KG1 (cell line): ENCODE measurements at places on chromosomes 3 and 15.

DNA sequence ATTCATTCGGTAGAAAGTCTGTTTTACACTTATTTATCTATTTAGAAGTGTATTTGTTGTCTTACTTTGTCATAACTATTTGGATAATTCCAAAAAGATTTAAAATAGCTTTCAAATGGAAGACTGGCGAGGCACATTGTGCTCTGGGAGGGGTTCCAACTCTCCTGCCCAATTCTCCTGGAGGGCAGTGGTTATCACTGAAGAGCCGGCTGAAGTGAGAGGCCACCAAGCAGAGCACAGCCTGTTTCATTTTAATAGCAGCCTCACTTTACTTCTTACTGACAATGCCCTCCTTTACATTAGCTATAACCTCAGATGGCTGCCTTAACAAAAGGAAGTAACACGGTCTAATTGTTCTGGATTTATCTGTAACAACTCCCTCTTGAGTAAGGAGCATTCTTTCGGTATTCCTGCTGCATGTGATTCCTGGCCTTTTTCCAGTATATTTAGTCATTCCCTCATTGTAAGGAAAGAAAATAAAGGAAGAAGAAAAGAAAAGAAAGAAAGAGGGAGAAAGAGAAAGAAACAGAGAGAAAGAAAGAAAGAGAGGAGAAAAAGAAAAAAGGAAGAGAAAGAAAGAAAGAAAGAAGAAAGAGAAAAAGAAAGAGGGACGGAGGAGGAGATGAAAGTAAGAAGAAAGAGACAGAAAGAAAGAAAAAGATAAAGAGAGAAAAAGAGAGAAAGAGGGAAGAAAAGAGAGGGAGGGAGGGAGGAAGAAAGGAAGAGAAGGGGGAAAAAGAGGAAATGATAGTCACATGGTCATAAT is 339.8 kb upstream of the WNT5A start:
- no peak for DNase-seq

DNA sequence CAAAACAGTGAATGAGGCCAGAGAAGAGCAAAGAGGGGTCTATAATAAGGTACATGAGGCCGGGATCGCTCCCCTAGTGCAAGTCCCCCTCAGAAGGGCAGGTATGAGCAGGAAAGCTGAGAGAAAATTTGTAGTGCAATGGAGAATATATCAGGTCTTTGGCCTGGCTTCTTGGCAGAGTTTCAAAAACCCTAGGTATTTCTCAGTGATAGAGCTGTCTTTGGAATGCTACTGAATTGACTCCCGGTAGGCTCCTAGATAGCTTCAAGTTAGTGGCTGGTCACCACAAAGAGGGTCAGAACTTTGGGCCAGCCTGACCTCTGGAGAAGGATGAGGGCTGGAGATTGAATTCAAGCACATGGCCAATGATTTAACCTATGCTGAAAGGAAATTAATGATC is 30.6 kb upstream of the OXTR start:
- DNase-seq = no peak

DNA sequence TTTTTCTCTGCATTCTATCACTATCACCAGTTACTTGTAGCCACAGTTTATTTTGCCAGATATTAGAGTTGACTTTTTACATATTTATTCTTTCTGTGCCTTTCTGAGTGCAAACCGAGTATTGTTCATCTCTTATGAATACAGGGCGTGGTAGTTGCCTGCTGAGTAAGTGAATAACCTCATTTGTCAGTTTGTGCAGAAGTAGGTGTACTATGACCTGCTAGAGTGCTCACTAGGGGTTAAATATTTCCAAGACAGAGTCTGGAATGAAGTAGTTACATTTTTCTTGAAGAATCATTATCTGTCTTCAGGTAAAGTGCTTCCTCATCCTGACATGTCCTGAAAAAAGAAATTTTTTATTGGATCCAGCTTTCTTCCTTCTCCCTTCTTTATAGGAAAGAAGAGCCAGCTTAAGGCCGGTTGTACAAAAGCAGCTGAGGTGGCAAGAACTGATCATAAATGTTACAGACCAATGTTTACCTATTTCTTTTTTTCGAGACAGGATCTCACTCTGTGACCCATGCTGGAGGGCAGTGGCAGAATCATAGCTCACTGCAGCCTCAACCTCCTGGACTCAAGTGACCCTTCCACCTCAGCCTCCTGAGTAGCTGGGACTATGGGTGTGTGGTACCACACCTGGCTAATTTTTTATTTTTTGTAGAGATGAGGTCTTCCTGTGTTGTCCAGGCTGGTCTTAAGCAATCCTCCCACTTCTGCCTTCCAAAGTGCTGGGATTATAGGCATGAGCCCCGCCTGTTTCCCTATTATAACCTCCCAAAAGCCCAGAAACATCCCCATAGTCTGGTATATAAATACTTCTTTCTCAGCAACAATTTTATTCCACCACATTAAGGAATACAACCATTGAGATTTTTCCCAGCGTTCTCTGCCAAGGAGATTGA is 182.5 kb downstream of the TPRG1 start:
- DNase-seq = no peak

DNA sequence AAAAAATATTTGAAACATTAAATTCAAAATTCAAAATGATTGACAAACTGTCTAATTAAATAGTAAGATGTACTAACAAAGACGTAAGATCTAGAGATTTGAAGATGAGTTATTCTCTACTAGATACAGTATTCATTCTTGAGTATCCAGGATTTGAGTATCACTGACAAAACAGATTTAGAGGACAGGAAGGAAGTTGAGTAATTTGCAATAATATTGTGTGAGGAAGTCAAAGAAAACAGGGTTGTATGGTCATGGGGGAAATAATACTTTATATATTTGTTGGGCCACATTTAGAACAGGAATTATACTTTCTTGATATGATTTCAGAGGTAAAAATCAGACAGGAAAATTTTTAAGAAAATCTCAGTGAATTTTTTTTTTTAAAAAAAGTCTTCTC is 393.1 kb upstream of the CDIN1 start:
- no peak for DNase-seq

GRCh38 chr15:79673416-79674123 is 223.2 kb downstream of the MTHFS start:
- DNase-seq = no peak

DNA sequence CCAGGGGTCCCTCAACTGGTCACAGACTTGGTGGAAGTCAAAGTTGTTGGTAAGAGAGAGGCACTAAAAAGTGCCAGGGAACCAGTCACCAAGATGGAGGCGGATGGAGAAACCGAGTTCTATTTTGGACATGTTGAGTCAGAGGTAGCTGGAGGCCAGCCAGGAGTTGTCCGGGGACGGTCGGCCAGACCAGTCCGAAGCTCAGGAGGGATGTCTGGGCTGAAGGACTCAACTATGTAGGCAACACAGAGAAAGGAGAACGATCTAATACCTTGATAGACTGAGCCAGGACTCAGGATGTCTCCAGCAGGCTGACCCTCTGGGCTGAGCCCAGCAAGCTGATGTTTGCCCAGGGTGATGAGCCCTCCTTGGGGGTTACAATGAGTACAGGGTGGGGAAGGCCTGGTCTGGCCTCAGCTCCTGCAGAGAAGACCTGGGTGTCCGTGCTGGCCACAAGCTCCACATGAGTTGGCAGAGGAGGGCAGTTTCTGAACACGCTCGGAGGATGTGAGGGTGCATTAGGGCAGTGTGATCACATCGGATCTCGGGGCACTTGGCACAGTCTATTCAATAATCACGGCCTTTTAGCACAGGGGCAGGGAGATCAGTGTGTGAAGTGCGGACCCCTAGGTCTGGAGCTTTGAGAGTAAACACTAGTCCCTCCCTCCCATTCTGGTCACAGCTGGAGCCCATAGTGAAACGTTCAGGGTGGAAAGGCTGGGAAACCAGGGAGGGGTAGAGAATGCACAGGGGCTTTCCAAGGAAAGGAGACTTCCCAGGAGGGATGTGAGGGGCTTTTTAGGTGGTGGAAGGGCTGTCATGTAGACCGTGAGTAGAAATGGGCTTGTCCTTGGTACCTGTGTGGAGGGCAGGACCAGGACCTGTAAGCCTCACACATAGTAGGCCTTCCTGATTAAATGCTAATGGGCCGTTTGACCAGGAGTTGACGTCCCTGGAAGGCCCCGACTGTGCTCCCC is 111.9 kb downstream of the ETFA start:
- DNase-seq = no peak

- no peak for DNase-seq
Measured at GRCh38 chr3:88150371-88150770, 612 bp downstream of the C3orf38 start.

GRCh38 chr15:39317225-39317624 is 263.7 kb upstream of the THBS1 start:
- DNase-seq = no peak

- DNase-seq = no peak
Measured at GRCh38 chr15:90871139-90871715, 2.8 kb downstream of the FURIN start.

DNA sequence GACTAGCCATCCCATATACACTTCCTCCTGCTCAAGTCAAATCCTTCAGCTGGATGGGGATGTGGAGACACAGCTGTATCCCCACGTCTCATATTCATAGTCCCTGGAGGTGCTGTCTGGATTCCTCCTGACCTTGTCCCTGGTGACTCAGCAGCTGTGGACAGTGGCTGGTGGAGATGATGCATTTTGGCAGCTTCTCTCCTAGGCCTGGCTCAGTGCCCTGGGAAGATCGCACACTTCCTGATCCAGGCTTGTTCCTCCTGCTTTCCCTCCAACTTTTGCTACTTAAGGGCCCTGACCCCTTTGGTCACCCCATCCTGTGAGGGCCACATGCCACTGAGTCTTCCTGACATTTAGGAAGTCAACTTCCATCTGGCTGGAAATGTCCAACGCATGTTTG is 44.4 kb downstream of the ADAMTSL3 start:
- DNase-seq = no peak

DNA sequence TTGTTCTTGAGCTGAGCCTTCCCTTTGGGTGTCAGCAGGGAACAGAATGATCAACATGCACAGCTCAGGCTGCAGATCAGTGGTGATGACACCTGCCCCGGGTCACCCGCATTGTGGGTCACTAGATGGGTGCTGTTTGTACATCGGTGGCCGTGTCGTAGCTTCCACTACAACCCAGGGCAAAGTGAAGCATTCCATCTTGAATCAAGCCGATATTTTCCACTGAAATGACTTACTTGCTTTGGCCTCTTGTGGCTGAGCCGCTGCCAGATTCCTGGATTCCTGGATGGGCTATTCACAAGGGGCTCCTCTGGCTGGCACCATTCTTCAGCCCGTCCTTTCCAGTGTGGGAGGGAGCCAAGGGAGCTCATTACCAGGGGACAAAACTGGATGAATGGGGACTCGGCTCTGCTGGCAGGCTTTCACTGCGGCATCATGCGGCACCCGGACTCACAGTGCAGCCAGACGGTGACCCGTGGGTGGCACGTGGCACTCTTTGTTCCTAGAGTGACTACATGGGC is 65.6 kb downstream of the SLCO3A1 start:
- DNase-seq = no peak

DNA sequence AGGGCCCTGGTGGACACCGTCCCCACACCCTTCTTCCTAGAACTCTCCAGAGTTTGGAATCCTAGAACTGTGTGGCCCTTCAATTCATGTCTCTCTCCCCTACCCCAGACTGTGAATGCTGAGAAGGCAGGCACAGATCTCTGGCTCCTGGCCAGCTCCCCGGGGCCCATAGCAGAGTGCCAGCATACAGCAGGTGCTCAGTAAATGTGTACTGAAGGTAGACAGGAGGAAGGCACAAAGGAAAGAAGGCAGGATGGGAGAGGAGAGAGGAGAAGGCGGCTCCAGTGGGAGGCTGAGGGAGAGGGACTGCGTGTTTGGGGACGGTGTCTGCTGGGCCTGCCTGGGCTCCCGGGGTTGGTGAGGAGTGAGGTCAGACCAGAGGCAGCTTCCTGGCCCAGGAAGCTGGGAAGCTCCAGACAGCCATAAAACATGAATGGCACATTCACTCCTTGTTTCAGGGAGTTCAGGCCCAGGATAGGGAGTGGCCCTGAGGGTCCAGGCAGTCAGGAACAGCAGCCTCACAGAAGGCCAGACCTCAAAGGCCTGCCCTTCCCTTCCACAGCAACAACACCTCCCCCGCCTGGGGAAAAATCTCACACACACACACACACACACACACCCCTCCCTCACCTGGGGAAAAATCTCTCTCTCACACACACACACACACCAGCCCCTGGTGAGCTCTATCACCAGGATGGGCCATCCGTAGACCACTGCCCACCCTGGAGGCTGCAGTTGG is 137.1 kb upstream of the PRR20G start:
- no peak for DNase-seq
